LHCN-M2 (cell line): ENCODE measurements at places on chromosomes 5 and 9. TPM values are rescaled to one million over a fixed set of nuclear protein-coding genes. Genes with fewer than 3 reads are reported as not detected.

- DNase-seq = peak; percentile 56
Observed at GRCh38 chr5:43663916-43664315, 60.9 kb downstream of the NNT start.

Gene PKD2L2
- total RNA-seq = not detected in 2 replicates

DNA sequence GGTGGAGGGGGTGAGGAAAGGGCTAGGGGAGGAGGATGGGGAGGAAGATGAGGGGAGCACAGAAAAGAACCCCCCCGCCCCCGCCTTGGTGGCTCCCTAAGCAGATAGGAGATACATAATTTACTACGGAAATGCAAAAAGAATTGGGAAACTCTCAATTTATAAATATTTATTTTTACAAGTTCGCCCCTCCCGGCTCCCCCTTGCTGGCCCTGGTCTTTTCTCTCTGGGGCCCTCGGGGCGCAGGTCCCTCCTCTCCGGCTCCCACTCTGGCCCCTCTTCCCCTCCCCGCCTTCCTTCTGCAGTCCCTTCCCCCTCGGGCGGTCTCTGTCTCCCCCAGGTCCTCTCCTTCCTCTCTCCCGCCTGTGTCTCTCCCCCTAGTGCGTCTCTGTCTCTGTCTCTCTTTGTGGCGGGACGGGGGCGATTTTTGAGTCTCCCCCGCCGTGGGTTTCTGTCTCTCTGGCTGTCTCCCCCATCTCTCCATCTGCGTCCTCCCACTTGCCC is 173.6 kb upstream of the IER5L start:
- DNase-seq = no peak

DNA sequence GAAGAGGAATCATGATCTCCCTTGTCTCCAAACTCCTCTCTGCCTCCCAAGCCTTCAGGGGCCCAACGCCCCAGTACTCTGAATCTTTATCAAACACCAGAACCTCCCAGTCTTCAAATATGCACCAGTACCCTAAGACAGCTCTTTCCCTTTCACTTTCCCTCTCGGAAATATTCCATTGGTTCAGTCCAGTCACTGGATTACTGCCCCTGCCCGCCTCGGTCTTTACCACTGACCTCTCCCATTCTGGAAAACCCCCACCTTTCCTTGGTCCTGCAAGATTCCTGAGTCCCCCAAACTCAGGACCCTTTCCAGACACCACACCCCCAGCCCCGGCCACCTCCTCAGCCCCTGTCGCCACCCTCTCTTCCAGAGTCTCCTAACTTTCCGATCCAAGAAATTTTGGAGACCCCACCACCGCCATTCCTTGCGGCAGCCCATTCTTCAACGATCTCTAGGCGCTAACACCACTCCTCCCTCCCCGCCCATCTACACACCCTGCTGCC is 674 bp downstream of the C5orf15 start:
- peak; percentile 43 for DNase-seq

GRCh38 chr9:137721479-137721878 is 102.7 kb downstream of the EHMT1 start:
- DNase-seq = no peak

GRCh38 chr9:86454701-86455615 is 100.7 kb upstream of the TUT7 start:
- peak; percentile 33 for DNase-seq

Gene TRIO
- 168 and 195 TPM in 2 replicates for total RNA-seq

DNA sequence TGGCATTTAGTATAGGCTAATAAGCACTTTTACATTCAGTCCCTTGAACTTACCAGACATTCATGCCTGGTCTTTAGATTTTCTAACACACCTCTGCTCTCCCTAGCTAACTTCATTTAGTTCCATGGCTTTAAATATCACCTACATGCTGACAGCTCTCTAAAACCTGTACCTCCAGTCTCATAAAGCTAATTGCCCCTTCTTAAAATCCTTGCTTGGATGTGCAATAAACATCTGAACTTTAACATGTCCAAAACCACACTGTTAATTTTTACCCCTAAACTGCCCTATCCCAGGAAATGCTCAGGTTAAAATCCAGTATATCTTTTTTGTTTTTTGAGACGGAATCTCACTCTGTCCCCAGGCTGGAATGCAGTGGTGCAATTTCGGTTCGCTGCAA is 139.8 kb downstream of the CPLANE1 start:
- DNase-seq = no peak

- peak; percentile 28 for DNase-seq
Observed at GRCh38 chr5:146461319-146461718, 14.2 kb downstream of the TCERG1 start.

GRCh38 chr5:100311806-100312205 is 223.4 kb upstream of the FAM174A start:
- DNase-seq = no peak

GRCh38 chr9:20788526-20789451 is 104.7 kb downstream of the FOCAD start:
- no peak for DNase-seq

DNA sequence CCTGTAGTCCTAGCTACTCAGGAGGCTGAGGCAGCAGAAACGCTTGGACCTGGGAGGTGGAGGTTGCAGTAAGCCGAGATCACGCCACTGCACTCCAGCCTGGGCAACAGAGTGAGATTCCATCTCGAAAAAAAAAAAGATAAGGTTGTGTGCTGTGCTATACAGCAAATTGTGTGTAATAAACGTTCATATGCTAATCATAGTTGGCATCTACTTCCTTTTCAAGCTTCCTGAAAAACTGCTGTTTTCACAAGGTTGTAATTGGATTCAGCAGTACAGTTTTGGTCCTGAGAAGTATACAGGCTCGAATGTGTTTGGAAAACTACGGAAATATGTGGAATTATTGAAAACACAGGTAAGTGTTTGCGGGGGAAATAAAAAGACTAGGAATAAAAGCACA is 25.5 kb downstream of the OTULINL start:
- DNase-seq = no peak

Gene DMRTA1
- total RNA-seq = 2.4 and 4.2 TPM in 2 replicates

GRCh38 chr5:38403406-38403805 is 145.0 kb downstream of the EGFLAM start:
- peak; percentile 49 for DNase-seq
